Right ventricle myocardium inferior (tissue), 1 donor: ENCODE measurements at places on chromosomes 5 and 9. TPM values are rescaled to one million over a fixed set of nuclear protein-coding genes. Genes with fewer than 3 reads are reported as not detected.

DNA sequence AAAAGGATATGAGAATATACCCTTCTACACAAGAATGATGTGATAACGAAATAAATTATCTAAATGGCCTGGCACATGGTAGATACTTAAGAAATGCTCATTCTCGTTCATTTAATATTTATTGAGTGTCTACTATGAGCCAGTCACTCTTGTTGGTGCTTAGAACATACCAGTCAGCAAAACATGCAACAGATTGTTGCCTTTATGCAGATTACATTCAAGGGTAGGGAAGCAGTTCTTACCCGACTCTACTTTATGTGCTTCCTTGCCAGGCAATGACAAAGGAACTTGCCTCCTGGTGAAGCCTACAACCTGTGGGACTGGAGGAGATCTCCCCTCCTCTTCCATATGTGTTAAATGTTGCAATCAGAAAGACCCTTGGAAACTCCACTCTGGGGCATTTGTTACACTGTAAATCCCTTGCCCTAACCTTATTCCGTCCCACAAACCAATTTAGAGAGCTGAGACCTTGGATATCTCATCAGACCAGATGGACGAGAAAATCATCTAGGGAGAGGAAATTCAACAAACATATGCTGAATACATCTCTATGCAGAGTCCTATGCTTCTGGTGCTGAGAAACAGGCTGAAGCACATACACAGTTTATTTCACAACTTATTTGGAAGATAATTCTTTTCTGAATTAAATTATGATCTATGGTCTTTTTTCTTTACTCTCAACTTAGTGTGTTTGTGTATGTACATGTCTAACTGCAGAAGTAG is 128.1 kb upstream of the TRIM32 start:
- DNase-seq = no peak

- no peak for DNase-seq
Measured at GRCh38 chr9:75188756-75189155, 100.4 kb downstream of the OSTF1 start.

DNA sequence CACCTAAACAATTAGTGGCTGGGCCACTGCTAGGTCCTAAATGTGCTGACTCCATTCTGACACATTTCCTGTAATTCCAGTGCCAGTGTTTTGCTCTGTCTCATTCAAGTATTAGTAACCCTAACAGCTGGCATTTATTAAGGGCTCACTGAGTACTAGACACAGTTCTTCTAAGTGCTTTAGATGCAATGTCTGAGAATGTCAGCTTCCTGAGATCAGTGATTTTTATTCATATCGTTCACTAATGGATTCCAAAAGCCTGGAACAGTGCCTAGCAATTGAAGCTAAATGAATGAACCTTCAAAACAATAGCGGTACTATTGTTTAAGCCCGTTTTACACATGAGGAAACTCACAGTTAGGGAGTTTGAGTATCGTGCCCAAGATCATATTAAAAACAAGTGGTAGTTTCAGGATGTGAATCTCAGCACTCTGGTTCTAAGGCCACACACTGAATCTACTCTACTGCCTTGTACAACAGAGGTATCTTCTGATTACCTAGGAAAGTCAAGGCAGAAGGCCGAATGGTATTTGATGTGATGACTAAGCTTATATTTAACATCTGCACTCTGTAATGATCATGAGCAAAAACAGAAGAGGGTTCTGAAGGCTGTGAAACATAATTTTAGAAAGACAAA is 304.0 kb downstream of the PJA2 start:
- no peak for DNase-seq

Gene PTPA
- 194 TPM for total RNA-seq

Gene RGMB
- 15.4 TPM for total RNA-seq
